ENCODE measurements at places on chromosomes 16 and 17. TPM values are rescaled to one million over a fixed set of nuclear protein-coding genes. Genes with fewer than 3 reads are reported as not detected.

ASGR1 gene
- total RNA-seq: 0.37 TPM

KRTAP4-7 gene
- not detected for total RNA-seq

TOM1L1 gene
- total RNA-seq: 14.8 TPM

PYDC1 gene
- not detected for total RNA-seq

MKS1 gene
- 13.2 TPM for total RNA-seq

ACSM5 gene
- not detected for total RNA-seq

FBXW10 gene
- 0.09 TPM for total RNA-seq

TRIM47 gene
- 12.3 TPM for total RNA-seq

CDH5 gene
- total RNA-seq: 0.83 TPM

MT1H gene
- not detected for total RNA-seq

PSMC3IP gene
- 2.0 TPM for total RNA-seq

SLC6A2 gene
- not detected for total RNA-seq

ABCC6 gene
- total RNA-seq: 2.3 TPM

RAB11FIP4 gene
- 0.74 TPM for total RNA-seq

NTN3 gene
- total RNA-seq: 0.74 TPM

CDH15 gene
- 0.65 TPM for total RNA-seq

ITGAX gene
- under 0.01 TPM for total RNA-seq

FBXO39 gene
- 0.14 TPM for total RNA-seq

PRR29 gene
- total RNA-seq: 0.28 TPM
